Spleen (tissue), 13 donors: ENCODE measurements at places on chromosomes 13 and 19.

GRCh38 chr13:27130979-27131623 lies 40.5 kb downstream of the USP12 start:
- no peak overlapping the region for H3K4me3 ChIP-seq
- DNase-seq = no peak
- H3K36me3 ChIP-seq = no peaks in the 10 kb centered on the region

DNA sequence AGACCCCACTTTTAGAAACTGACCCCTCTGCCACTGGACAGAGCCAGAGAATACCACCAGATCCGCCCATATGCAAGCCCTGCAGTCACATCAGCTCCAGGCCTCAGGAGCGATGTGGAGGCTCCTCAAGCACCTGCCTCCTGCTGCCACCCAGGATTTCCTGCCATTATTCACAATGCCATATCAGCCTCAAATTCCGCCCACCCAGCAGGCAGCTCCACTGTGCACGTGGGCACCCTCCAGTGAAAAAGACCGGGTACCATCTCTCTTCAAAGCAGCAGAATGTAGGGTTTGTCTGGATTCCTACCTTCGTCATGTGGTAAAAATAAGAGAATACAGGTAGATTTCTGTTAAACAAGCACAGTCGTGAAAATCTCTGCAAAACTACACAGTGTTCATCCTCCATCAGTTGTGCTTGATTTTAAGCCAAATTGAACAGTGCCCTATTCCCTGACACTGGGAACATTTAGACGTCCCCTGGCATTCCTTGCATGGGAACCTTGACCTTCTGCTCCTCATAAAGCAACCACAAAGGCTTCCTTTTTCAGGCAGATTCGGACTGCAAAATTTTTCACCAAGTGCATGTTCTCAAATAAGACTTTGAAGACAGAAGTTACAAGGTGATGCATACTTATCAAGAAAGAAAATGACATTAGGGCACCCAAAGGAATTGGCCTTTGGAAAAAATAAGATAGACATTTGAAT lies 56.4 kb downstream of the FAM124A start:
- no peaks in the 10 kb centered on the region for H3K27me3 ChIP-seq
- H3K4me3 ChIP-seq = no peak overlapping the region
- peaks cover 8% of the 10 kb centered on the region for H3K36me3 ChIP-seq

GRCh38 chr19:38013913-38014580 lies 107.0 kb downstream of the SIPA1L3 start:
- H3K36me3 ChIP-seq = no peaks in the 10 kb centered on the region
- H3K27ac ChIP-seq = no peak overlapping the region
- H3K4me3 ChIP-seq = no peak overlapping the region
- no peaks in the 10 kb centered on the region for H3K27me3 ChIP-seq
- H3K4me1 ChIP-seq = no peaks in the 10 kb centered on the region

GRCh38 chr13:94169454-94170144 lies 309.9 kb downstream of the DCT start:
- H3K36me3 ChIP-seq = no peaks in the 10 kb centered on the region
- H3K4me1 ChIP-seq = no peaks in the 10 kb centered on the region
- no peaks in the 10 kb centered on the region for H3K27me3 ChIP-seq
- DNase-seq = no peak
- no peak overlapping the region for H3K27ac ChIP-seq

- no peaks in the 10 kb centered on the region for H3K4me1 ChIP-seq
- H3K27ac ChIP-seq = no peak overlapping the region
- peaks cover 37% of the 10 kb centered on the region for H3K36me3 ChIP-seq
These were observed 102.6 kb downstream of the DOCK9 start for GRCh38 chr13:98875146-98875729.

DNA sequence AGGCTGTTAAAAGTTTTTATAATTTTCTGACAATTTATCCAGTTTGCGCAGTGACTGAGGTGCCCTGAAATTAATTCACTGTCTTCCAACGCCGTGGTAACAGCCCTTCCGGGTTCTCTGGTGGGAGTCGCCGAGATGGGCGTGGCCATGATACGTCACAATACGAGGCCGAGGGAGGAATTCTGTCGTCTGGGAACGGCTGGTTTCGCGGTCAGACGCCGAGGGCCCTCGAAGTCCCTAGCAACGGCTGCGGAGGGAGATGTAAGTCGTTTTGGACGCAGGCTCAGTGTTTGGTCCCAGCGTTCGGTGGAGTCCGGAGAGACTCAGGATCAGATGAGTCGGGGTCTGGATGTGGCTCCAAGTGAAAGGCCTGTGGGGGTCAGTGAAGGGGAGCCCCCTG lies 21.7 kb downstream of the ZNF613 start:
- peak overlapping the region; percentile 16 for H3K27ac ChIP-seq
- no peaks in the 10 kb centered on the region for H3K27me3 ChIP-seq
- peaks cover 17% of the 10 kb centered on the region for H3K36me3 ChIP-seq
- peak overlapping the region; percentile 42 for H3K4me3 ChIP-seq

GRCh38 chr13:60745343-60745742 lies 348.3 kb downstream of the TDRD3 start:
- H3K4me3 ChIP-seq = no peak overlapping the region
- no peaks in the 10 kb centered on the region for H3K36me3 ChIP-seq
- H3K27me3 ChIP-seq = no peaks in the 10 kb centered on the region
- no peak overlapping the region for H3K27ac ChIP-seq
- DNase-seq = no peak

DNA sequence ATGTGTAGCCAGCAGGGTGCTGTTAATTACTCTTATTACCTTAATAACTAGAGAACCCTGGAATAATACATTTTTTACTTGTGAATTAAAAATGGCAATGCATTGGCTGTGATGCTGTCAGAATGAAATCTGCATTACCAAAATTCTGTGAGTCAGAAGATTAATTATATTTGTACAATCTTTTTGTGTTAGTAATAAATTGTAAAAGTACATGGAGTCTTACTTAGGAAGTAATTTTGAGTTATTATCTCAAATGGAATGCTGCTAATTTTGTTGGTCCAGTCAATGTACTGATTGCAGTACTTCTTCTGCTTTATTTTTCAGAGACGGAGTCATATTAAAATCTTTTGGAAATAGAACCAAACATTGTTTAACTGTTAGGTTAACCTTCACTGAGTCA lies 152.0 kb upstream of the SLC10A2 start:
- DNase-seq = no peak
- H3K27me3 ChIP-seq = no peaks in the 10 kb centered on the region
- no peaks in the 10 kb centered on the region for H3K36me3 ChIP-seq
- H3K27ac ChIP-seq = no peak overlapping the region

GRCh38 chr13:86282442-86282841 lies 483.2 kb upstream of the SLITRK6 start:
- no peak overlapping the region for H3K4me3 ChIP-seq
- no peaks in the 10 kb centered on the region for H3K4me1 ChIP-seq
- no peaks in the 10 kb centered on the region for H3K36me3 ChIP-seq

- H3K27ac ChIP-seq = no peak overlapping the region
- DNase-seq = no peak
- no peaks in the 10 kb centered on the region for H3K27me3 ChIP-seq
- no peaks in the 10 kb centered on the region for H3K36me3 ChIP-seq
- no peak overlapping the region for H3K4me3 ChIP-seq
These were observed 203.8 kb downstream of the GPC6 start for GRCh38 chr13:93430381-93430780.

- no peak for DNase-seq
- H3K27ac ChIP-seq = no peak overlapping the region
- H3K4me1 ChIP-seq = no peaks in the 10 kb centered on the region
- no peaks in the 10 kb centered on the region for H3K36me3 ChIP-seq
These were observed 58.7 kb downstream of the RNF17 start for GRCh38 chr13:24822640-24823039.

GRCh38 chr13:57624565-57625435 lies 6.7 kb upstream of the PCDH17 start:
- H3K4me1 ChIP-seq = peaks cover 7% of the 10 kb centered on the region
- no peaks in the 10 kb centered on the region for H3K36me3 ChIP-seq
- no peak overlapping the region for H3K27ac ChIP-seq

GRCh38 chr19:41548954-41549688 lies 26.8 kb upstream of the CEACAM21 start:
- peak overlapping the region; percentile 85 for H3K27ac ChIP-seq
- no peaks in the 10 kb centered on the region for H3K27me3 ChIP-seq
- peak overlapping the region; percentile 48 for H3K4me3 ChIP-seq
- peaks cover 77% of the 10 kb centered on the region for H3K4me1 ChIP-seq
- H3K36me3 ChIP-seq = no peaks in the 10 kb centered on the region
- DNase-seq = no peak

- H3K36me3 ChIP-seq = no peaks in the 10 kb centered on the region
- no peaks in the 10 kb centered on the region for H3K27me3 ChIP-seq
- no peak for DNase-seq
- peaks cover 27% of the 10 kb centered on the region for H3K4me1 ChIP-seq
These were observed 256.4 kb downstream of the DLEU7 start for GRCh38 chr13:50587115-50587514.

- H3K27me3 ChIP-seq = no peaks in the 10 kb centered on the region
- no peak overlapping the region for H3K27ac ChIP-seq
- H3K4me3 ChIP-seq = no peak overlapping the region
- H3K4me1 ChIP-seq = no peaks in the 10 kb centered on the region
- DNase-seq = no peak
These were observed 64.8 kb downstream of the NHLRC3 start for GRCh38 chr13:39102981-39103490.

DNA sequence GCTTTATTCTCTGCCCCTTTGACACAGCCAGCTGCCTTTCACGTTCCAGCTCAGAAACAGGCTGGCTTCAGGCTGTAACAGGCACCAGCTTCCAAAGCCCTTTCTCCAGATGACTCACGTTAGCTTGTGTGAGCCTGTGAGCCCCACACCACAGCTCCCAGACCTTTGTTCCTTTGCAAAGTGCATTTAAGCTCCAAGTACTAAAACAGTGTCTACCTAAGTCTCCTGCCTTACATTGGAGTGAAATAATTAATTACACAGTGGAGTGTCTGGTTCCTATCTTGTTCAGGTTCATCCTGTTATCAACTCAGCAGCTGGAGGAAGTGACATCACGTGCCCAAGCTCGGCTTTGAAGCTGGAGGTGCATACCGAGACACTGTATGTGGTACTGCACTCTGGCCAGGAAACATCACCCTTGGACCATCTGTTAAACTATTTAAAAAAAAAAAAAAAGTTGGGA lies 475.8 kb downstream of the FOXO1 start:
- H3K27me3 ChIP-seq = no peaks in the 10 kb centered on the region
- H3K27ac ChIP-seq = peak overlapping the region; percentile 67
- DNase-seq = peak; percentile 93
- H3K4me1 ChIP-seq = peaks cover 28% of the 10 kb centered on the region
- H3K36me3 ChIP-seq = no peaks in the 10 kb centered on the region

- H3K4me3 ChIP-seq = no peak overlapping the region
- peaks cover 21% of the 10 kb centered on the region for H3K4me1 ChIP-seq
- no peak overlapping the region for H3K27ac ChIP-seq
- H3K36me3 ChIP-seq = no peaks in the 10 kb centered on the region
These were observed 32.6 kb downstream of the NKPD1 start for GRCh38 chr19:45128146-45128545.

DNA sequence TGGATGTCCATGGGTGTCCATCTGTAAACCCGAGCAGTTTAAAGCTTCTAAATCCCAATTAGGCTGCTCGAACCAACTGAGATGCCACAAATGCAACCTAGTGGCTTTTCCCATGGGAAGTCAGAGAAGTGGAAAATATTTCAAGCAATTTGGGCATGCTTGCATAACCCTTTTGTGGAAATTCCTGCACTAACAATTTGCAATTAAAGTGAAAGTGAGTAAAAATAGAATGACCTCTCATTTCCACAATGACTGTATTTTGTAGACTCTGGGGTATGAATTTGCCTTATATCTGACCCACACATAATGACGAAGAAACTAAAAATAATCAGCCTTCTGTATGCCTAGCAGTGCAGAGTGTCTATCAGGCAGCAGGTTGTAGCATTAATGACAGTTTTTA lies 91.8 kb upstream of the TSC22D1 start:
- no peaks in the 10 kb centered on the region for H3K4me1 ChIP-seq
- no peak overlapping the region for H3K27ac ChIP-seq
- no peak for DNase-seq
- no peaks in the 10 kb centered on the region for H3K27me3 ChIP-seq
- no peak overlapping the region for H3K4me3 ChIP-seq

- no peaks in the 10 kb centered on the region for H3K27me3 ChIP-seq
- no peak overlapping the region for H3K27ac ChIP-seq
- H3K4me3 ChIP-seq = no peak overlapping the region
These were observed 153.1 kb downstream of the FGF9 start for GRCh38 chr13:21823949-21824348.

DNA sequence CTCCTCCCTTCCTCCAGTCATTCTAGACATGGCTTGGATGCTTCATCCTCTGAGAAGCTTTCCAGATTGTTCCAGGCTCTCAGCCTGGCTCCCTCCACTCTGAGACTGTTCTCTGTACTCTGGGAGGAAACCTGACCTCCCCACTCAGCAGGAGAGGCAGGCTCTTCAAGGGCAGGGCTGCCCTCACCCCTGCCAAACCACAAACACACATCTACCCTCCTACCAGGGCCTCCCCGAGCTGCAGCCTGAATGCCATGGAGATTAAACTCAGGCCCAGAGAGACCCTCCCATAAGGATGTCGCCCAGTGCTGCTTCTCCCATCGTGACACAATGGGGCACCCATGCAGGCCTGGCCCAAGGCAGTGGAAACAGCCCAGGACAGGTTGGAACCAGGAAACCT lies 16.2 kb downstream of the NUMBL start:
- no peak overlapping the region for H3K27ac ChIP-seq
- H3K4me1 ChIP-seq = no peaks in the 10 kb centered on the region
- peak; percentile 32 for DNase-seq
- no peaks in the 10 kb centered on the region for H3K27me3 ChIP-seq

DNA sequence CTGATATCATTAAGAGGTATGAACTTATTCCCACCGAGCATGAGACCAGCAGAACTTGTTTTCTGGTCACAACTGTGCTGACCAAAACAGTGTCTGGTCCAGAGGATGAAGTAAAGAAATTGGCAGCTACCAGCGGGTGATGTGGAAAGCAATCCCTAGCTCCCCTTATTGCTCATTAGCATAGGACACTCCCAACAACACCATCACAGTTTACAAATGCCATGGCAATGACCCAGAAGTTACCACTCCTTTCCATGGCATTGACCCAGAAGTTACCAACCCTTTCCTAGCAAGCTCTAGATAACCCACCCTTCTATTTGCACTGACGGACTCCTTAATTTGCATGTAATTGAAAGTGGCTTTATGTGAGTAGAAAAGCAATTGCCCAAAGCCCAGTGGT lies 1856.1 kb downstream of the OLFM4 start:
- H3K27ac ChIP-seq = no peak overlapping the region
- no peaks in the 10 kb centered on the region for H3K36me3 ChIP-seq
- no peak for DNase-seq
- H3K4me3 ChIP-seq = no peak overlapping the region

DNA sequence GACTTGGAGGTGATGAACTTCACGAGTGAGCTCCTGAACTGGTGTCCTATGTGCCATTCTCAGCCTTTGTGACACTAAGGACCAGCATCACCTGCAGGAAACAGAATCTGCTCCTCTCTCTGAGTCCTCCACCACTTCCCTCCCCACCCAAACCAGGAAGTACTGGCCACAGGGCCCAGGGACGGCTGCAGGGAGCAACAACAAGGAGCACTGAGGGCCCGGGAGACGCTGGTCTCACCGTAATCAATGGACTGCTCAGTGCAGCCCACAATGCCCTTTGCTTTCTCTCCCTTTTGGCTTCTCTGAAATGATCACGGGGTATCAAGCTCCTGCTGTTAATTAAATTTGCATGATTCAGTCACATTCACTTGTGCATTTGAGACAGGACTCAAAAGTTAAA lies 18.6 kb downstream of the PEPD start:
- H3K27me3 ChIP-seq = no peaks in the 10 kb centered on the region
- H3K4me3 ChIP-seq = no peak overlapping the region
- no peak overlapping the region for H3K27ac ChIP-seq
